MCF 10A (cell line): ENCODE measurements at places on chromosomes 3 and 15. TPM values are rescaled to one million over a fixed set of nuclear protein-coding genes. Genes with fewer than 3 reads are reported as not detected.

TIGIT gene
- total RNA-seq = not detected in 2 replicates

PLIN1 gene
- 0.09 and 0.17 TPM in 2 replicates for total RNA-seq

- H3K4me3 ChIP-seq = no peak overlapping the region
- DNase-seq = no peak
- no peaks in the 10 kb centered on the region for H3K27me3 ChIP-seq
- H3K27ac ChIP-seq = no peak overlapping the region
Measured at GRCh38 chr3:177820683-177821316, 623.5 kb upstream of the TBL1XR1 start.

DNA sequence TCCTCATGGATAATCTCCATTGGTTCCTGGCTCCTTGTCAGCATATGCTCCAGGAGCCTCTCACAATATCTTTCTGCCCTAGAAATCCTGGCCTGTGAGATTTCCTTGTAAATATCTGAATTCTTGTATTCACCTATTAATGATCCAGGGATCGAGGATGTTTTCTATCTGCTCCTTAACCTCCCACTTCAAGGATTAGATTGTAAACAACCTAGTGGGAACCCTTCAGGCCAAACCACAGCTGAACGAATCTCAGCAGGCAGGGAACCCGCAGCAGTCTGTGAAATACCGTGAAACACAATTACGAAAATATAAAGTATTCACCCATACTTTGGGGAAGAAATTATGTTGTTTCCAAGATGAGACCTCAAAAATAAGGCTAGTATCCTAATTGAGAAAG is 215.9 kb downstream of the TIGIT start:
- H3K27me3 ChIP-seq = no peaks in the 10 kb centered on the region
- H3K36me3 ChIP-seq = no peaks in the 10 kb centered on the region
- no peak overlapping the region for H3K27ac ChIP-seq
- H3K4me1 ChIP-seq = peaks cover 12% of the 10 kb centered on the region

GRCh38 chr3:108159865-108160264 is 62.4 kb downstream of the IFT57 start:
- H3K4me3 ChIP-seq = no peak overlapping the region
- H3K36me3 ChIP-seq = no peaks in the 10 kb centered on the region
- peaks cover 7% of the 10 kb centered on the region for H3K4me1 ChIP-seq
- no peak for DNase-seq
- H3K27me3 ChIP-seq = no peaks in the 10 kb centered on the region

GRCh38 chr15:76310475-76311099 is 682 bp downstream of the ETFA start:
- peak; percentile 9 for DNase-seq
- no peaks in the 10 kb centered on the region for H3K36me3 ChIP-seq

- H3K27me3 ChIP-seq = no peaks in the 10 kb centered on the region
- no peak overlapping the region for H3K27ac ChIP-seq
- no peaks in the 10 kb centered on the region for H3K36me3 ChIP-seq
- DNase-seq = no peak
- no peak overlapping the region for H3K4me3 ChIP-seq
- peaks cover 13% of the 10 kb centered on the region for H3K4me1 ChIP-seq
Measured at GRCh38 chr15:67741308-67741707, 84.0 kb upstream of the SKOR1 start.

GRCh38 chr3:101453961-101454360 is 59.1 kb downstream of the SENP7 start:
- no peaks in the 10 kb centered on the region for H3K4me1 ChIP-seq
- no peak overlapping the region for H3K4me3 ChIP-seq
- no peaks in the 10 kb centered on the region for H3K36me3 ChIP-seq

GRCh38 chr3:152128356-152128755 is 140.4 kb upstream of the MBNL1 start:
- H3K4me1 ChIP-seq = peaks cover 2% of the 10 kb centered on the region
- no peak for DNase-seq
- no peaks in the 10 kb centered on the region for H3K27me3 ChIP-seq

GRCh38 chr15:36932070-36932469 is 168.3 kb downstream of the MEIS2 start:
- no peaks in the 10 kb centered on the region for H3K4me1 ChIP-seq
- DNase-seq = no peak
- H3K27ac ChIP-seq = no peak overlapping the region
- H3K27me3 ChIP-seq = no peaks in the 10 kb centered on the region
- peaks cover 4% of the 10 kb centered on the region for H3K36me3 ChIP-seq

- H3K4me3 ChIP-seq = no peak overlapping the region
- no peak for DNase-seq
- H3K4me1 ChIP-seq = no peaks in the 10 kb centered on the region
- H3K27me3 ChIP-seq = peaks cover 83% of the 10 kb centered on the region
- no peaks in the 10 kb centered on the region for H3K36me3 ChIP-seq
Measured at GRCh38 chr3:103585809-103586208, 1151.0 kb downstream of the ZPLD1 start.

- no peaks in the 10 kb centered on the region for H3K4me1 ChIP-seq
- no peak for DNase-seq
- H3K27me3 ChIP-seq = peaks cover 21% of the 10 kb centered on the region
- H3K36me3 ChIP-seq = no peaks in the 10 kb centered on the region
Measured at GRCh38 chr3:185164428-185165217, 11.8 kb upstream of the C3orf70 start.

DNA sequence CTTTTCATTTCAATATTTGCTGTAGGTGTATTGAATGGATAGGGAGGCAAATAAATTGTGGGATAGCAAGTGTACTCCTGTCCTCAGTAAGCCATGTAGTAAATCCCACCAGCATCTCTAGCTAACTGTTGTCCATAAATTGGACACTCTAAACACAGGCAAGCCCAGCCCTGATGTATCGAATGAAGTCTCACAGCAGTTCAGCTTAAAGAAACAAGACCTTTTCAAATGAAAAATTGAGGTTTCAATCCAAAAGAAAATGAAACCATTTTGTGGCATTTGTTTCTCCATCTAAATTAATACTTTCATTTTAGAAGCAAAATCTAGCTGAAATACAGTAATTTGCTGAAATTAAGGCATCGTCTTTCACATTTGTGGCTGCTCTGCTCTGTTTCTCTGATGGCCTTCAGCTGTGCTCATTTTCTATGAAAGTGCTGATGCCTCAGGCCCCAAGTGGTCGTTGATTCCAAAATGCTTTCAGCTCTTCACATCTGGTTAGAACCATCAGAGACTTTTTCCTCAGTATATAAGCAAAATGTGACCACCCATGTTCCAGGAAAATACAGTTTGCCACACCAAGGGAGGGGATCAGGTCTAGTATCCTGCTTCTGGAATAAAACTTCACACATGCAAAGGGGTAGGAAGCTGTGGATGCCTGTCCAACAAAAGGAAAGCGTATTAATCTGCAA is 245.0 kb downstream of the ZMAT3 start:
- DNase-seq = no peak
- H3K27ac ChIP-seq = no peak overlapping the region
- no peak overlapping the region for H3K4me3 ChIP-seq
- no peaks in the 10 kb centered on the region for H3K4me1 ChIP-seq
- H3K27me3 ChIP-seq = no peaks in the 10 kb centered on the region
- no peaks in the 10 kb centered on the region for H3K36me3 ChIP-seq

- H3K36me3 ChIP-seq = peaks cover 61% of the 10 kb centered on the region
- H3K4me3 ChIP-seq = no peak overlapping the region
- H3K27me3 ChIP-seq = no peaks in the 10 kb centered on the region
- DNase-seq = no peak
Measured at GRCh38 chr3:33144433-33144832, 30.6 kb downstream of the CRTAP start.

GRCh38 chr3:112860898-112861297 is 14.2 kb upstream of the CD200R1L start:
- H3K4me1 ChIP-seq = peaks cover 5% of the 10 kb centered on the region
- peaks cover 29% of the 10 kb centered on the region for H3K27me3 ChIP-seq
- DNase-seq = no peak
- H3K4me3 ChIP-seq = no peak overlapping the region
- no peak overlapping the region for H3K27ac ChIP-seq
